D341Med (cell line): ENCODE measurements at places on chromosomes 7 and 10.

GRCh38 chr7:112484671-112485167 is 3.9 kb downstream of the LSMEM1 start:
- no peak for DNase-seq

DNA sequence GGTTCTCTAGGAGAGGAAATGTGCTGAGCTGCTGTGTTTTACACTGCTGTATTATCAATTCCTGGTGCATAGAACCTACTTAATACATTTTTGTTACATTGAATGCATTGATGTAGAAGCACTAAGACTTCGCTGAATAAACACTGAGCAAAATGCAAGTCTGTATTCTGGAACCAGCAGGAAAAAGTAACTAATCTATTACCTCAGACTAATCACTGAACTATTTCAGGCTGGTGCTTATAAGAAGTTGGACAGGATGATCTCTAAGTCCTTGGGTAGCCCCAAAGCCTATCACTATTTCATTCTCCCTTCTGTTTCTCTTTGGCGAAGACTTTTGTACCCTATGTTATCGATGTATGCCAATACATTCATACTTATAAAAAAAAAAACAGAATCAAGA is 87.2 kb upstream of the LRRTM3 start:
- DNase-seq = no peak

GRCh38 chr10:127386606-127387327 is 162.3 kb upstream of the NPS start:
- DNase-seq = no peak

DNA sequence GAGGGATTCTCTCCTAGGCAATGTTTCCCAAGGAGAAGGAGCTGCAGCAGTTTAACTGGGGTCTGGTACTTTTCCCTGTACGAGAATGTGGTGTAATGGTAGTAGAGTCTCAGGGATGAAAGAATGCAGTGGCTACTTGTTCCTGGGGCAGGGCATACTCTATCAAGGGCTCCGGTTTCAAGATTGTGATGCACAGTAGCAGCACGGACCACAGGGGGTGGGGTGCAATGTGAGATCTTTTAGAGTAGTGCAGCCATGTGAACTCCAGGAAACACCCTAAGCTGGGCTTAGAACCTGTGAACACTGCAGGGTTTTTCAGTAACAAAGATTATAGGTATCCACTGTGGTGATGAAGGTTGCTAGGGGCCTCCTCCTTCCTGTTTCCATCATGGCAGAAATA is 903.9 kb downstream of the NRG3 start:
- no peak for DNase-seq

DNA sequence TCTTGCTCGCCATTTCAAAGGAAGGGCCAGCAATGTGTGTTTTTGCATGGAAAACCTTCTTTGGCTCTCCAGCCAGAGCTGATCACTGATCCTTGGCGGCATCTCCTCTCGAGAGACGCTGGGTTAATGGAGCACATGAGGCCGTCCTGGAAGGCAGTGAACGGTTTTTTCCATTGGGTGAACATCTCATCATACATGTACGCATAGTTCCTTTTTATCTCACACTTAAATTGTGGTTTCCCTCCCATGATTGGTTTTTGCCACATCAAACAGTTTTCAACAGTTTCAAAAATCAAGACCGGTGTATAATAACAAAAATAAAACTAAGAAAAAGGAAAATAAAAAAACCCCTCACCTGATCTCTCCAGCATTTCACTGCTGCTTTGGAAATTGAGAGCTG is 276.4 kb downstream of the TCF7L2 start:
- DNase-seq = no peak

DNA sequence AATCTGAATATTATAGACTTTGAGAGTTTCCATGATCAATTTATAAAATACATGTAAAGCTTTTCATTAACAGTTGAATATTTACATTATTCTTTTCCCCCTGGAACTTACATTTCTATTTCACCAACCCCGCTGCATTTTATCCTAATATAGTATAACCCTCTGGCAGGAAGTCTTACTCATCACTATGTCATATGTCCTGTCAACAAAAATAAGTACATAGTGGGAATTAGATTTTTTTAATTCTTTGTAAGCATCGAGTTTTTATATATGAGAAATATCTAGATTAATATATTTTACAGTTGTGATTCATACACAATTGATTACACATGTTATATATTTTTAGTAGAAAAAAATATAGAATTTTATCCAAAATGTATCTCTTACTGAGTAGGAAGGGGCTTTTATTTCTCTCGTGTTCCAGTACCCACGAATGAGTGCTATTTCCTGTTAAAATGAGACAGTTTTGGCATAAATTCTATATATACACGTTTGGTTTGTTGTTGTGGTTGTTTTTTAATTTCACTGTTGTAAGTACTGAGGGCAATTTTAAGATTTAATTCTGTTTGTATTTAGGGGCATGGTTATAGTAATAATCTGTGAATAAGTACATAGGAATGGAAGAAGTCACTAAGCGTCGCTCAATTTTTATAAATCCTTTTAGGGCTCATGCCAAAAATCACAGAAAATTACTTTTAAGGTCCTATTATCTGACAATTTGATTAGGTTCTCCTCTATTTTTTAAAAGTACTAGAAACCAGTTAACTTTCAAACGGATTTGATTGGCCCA is 87.1 kb downstream of the HECW1 start:
- no peak for DNase-seq

DNA sequence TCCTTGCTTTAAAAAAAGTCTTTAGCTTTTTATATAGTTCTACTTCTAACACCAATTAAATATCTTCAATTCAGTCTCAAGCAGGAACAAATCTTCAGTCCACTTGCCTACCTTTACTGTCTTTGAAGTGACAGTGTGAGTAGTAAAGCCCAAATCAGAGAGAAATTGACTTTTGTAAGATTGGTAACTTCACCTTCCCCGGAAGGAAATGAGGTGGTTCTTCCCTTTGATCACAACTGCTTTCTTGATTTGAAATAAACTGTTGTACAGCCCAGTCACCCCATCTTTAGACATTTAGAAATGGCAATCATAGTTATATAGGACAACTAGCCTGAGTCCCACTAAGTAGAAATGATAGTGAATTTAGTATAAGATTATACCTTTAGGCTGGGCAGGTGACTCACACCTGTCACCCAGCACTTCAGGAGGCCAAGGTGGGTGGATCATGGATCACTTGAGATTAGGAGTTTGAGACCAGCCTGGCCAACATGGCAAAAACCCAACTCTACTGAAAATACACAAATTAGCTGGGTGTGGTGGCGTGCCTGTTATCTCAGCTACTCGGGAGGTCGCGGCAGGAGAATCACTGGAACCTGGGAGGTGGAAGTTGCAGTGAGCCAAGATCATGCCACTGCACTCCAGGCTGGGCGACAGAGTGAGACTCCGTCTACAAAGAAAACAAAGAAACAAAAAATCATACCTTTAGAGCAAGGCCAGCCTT is 4.7 kb downstream of the FAS start:
- DNase-seq = no peak

- DNase-seq = no peak
These were observed 13.6 kb upstream of the MICU1 start for GRCh38 chr10:72639441-72639873.

- no peak for DNase-seq
These were observed 372.6 kb downstream of the LRMDA start for GRCh38 chr10:75803816-75804552.

DNA sequence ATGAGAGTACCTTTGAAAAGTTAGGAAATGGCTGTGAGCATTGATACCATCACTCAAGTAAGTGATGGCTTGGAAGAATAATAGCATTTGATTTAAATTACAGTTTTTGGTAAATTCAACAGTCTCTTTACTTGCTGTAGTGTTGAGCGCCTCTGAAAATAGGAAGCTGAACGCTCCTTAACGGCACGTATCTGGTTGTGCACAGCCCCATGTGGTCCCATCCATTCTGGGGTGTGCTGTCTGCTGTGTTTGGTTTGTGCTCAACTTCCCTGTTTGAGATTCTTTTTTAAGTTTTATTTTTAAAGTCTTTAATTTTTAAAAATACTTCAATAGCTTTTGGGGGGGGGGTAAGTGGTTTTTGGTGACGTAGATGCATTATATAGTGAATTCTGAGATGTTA is 51.5 kb downstream of the DNAJB6 start:
- no peak for DNase-seq

- DNase-seq = no peak
These were observed 14.5 kb downstream of the IGFBP1 start for GRCh38 chr7:45902820-45903219.

DNA sequence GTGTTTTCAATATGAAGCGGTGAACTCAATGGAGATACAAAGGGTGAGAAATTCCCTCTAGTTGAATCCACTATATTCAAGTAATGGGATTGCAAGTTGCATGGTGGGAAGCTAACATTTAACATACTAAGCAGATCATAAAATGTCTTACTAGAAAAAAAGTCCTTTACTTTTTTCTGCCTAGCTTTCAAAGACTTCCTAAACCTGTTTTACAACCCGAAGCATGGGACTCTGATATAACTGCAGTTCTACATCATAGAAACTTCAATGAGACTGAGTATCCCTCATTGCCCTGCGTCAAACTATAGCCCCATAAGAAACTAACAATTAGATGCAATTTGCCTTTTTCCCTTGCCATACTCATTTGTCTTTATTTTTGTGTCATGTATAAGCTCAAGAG is 179.9 kb downstream of the RTKN2 start:
- no peak for DNase-seq

- DNase-seq = no peak
These were observed 419.0 kb upstream of the GALNT17 start for GRCh38 chr7:70712942-70713341.

- no peak for DNase-seq
These were observed 125.7 kb upstream of the ZNF438 start for GRCh38 chr10:31157123-31158010.

GRCh38 chr7:155570171-155570958 is 24.0 kb upstream of the CNPY1 start:
- DNase-seq = no peak

GRCh38 chr10:17578603-17579002 is 38.6 kb downstream of the HACD1 start:
- no peak for DNase-seq

DNA sequence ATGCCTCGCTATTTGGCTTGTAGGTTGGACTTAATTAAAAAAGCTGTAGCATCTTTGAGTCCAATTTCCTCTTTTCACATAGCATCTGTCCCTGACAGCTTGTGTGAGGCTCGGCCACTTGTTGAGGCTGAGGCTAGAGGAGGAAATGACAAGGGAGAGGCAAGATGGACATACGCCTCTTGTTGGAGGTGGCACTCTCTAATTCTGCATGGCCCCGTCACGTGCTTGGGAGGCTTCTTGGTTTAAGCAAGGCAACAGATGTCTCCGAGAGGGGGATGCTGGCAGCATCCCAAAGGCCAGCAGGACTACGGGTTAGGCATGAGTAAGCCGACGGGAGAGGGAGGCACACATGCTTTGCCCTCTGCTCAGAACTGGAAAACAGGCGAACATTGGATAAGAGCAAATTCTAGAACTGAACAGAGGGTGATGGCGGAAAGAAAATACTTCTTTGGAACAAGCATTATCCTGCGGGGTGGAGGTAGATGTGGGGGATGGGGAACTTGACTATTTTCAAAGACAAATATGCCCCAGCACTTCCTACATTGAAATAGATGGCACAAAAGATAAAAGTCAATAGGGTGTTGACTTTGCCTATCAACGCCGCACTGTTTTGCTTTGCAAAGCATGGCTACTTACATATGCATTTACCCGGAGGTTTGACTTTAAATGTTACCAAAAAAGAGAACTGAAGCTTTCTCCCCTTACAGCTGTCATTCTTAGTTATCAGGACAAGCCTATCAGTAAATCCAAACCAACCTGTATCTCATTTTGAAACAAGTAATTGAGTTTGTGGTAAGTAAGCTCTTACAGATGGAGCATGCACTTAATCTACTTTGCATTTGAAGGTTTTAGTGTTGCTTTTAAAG is 94.8 kb downstream of the CHN2 start:
- peak; percentile 75 for DNase-seq

DNA sequence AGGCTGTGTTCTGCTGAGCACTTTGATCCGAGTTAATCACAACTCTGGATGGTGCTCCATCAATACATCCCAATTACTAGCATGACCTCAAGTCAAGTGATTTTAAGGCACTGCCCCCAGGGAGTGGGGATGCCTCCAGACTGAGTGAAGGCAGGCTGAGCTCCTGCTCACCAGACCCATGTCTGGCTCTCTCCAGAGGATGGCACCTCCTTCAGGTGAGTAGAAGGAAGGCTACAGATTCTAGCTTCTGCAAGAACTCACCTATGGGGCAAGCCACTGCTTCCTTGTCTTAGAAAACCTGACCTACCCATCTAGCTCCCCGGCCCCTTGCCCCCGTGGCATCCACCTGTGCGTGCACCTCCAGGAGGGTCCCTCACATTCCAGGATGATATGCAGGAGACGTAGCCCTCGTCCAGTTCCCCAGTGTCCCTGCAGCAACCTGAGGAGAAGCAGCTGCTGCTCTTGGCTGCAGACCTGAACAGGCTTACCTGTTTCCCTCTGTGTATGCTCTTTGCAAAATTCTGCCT is 390.3 kb downstream of the GRID1 start:
- DNase-seq = no peak

DNA sequence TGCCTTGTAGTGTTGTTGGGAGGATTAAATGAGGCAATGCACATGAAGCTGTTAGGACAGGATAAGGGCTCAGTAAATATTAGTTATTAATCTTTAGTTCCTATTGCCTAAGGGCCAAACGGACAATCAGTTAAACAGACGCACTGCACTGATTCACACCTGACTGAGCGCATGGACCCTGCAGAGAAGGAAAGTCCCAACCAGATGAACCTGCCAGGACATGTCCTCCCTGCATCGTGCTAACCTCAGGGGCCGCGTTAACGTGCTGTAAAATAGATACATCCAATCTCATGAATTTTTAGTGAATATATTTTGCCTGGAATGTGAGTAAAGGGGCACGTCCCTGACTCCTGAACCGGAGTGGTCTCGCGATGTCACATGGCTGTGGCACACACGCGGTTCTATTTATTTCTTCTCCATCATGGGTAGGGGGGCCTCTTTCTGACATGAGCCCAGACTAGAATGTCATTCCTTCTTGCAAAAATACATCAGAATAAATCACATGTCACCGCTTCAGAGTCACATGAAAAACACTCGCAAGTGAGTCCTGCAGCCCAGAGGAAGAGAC is 12.3 kb downstream of the ADARB2 start:
- DNase-seq = no peak

GRCh38 chr10:24982319-24983112 is 30.1 kb upstream of the PRTFDC1 start:
- no peak for DNase-seq

DNA sequence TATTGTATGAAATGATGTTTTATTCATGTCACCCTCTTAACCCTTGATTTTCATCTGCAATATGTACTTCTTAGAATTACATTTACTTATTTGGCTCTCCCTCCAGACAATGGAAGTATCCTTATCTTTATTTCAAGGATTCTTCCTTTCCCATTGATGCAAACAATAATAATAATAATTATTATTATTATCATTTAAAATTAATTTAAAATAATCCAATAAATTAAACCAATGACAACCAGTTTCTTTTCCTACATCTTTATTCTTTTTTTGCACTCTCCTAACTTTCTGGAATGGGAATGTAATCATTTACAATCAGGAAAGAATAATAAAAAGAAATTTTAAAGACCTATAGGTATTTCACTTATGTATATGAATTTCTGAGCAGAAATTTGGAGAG is 504.4 kb downstream of the INHBA start:
- no peak for DNase-seq

- peak; percentile 78 for DNase-seq
These were observed 7.2 kb upstream of the PGAM2 start for GRCh38 chr7:44072364-44073231.
